ENCODE measurements at places on chromosomes 11 and 22. TPM values are rescaled to one million over a fixed set of nuclear protein-coding genes. Genes with fewer than 3 reads are reported as not detected.

Gene CCDC81
- 0.34 TPM for polyA plus RNA-seq

Gene SAA4
- 0.90 TPM for polyA plus RNA-seq

Gene CCDC87
- not detected for polyA plus RNA-seq

Gene P4HA3
- 0.45 TPM for polyA plus RNA-seq

Gene TENM4
- polyA plus RNA-seq: 2.7 TPM

Gene LRFN4
- polyA plus RNA-seq: 25.4 TPM

Gene CD3D
- 1.2 TPM for polyA plus RNA-seq

Gene STX5
- 32.2 TPM for polyA plus RNA-seq

Gene UPK2
- polyA plus RNA-seq: not detected

Gene NADSYN1
- polyA plus RNA-seq: 35.9 TPM

Gene BTBD18
- not detected for polyA plus RNA-seq

Gene APOL3
- polyA plus RNA-seq: 11.8 TPM

Gene DRD4
- polyA plus RNA-seq: 0.16 TPM

Gene TMEM151A
- 0.22 TPM for polyA plus RNA-seq

Gene TCN2
- polyA plus RNA-seq: 29.2 TPM

Gene SNAP29
- 9.5 TPM for polyA plus RNA-seq

Gene OAF
- 49.4 TPM for polyA plus RNA-seq

Gene APOBEC3G
- polyA plus RNA-seq: 9.0 TPM

Gene GLYAT
- polyA plus RNA-seq: 4.9 TPM

Gene BACE1
- polyA plus RNA-seq: 10.6 TPM

Gene MRGPRG
- polyA plus RNA-seq: not detected

Gene ROBO4
- 61.0 TPM for polyA plus RNA-seq

Gene CST6
- polyA plus RNA-seq: 0.28 TPM

Measured in adipose tissue (tissue), 3 donors.